ENCODE measurements at places on chromosomes 1 and 21.
A peak's percentile ranks its signal among the peaks of the same experiment; 100 is the strongest.

- DNase-seq, result no peak
These were observed 640 bp upstream of the CYP2J2 start for GRCh38 chr1:59927213-59927612.

DNA sequence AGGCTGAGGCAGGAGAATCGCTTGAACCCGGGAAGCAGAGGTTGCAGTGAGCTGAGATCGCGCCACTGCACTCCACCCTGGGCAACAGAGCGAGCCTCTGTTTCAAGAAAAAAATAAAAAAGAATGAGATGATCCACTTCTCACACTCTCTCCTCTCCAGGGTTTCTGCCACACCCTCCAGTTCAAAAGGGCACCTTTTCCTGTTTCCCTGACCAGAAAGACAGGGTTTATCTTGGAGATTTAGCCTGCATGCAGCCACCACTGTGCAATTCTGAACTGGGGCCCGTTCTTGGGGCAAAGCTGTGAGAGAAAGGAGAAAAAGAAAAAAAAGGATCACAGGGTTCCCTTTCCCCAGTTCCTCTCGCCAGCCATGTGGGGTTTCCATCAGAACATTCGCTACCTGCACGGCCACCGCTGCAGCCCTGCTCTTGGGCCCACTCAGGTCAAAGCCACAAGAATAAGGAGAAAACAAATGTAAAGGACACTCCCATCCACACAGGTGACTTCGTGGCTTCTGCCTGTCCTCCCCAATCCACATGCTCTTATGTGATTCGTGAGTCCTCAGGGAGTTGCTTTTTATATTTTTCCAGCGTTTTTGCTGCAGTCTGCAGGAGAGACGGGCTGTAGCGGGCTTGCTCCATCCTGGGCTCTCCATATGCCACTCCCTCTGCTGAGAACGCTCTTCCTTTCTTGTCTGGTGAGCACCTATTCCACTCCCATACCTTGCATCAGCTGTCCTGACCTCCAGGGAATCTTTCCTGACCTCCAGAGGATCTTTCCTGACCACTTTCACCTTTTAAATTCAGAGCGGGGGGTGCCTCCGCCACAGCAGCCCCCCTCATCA, 26.4 kb downstream of the GNG4 start:
- DNase-seq, result no peak

GRCh38 chr1:3956527-3957170, 56.6 kb upstream of the C1orf174 start:
- DNase-seq, result no peak

DNA sequence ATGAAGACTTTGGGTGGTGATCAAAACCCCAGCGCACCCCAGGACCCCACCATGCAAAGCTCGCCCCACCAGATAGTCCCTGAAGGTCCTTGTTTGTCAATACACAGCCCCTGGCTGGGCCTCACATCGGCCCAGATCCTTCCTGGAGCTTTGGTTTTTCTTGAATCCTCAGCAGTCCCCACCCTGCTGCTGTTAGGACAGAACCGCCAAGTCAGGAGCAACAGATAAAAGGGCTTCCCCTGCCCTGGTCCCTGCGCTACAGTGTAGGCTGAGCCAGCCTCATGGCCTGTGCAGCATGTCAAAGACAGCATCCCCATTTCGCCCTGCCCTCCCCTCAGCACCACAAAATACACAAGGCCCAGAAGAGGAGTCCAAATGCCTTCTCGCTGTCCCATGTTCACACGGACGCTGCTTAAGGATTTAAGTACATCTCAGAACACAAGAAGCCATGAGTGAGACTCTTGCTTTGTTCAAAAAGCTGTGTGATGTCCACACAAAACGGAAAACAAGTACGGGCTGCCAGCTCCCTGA, 65.7 kb downstream of the PSMG1 start:
- DNase-seq, result no peak

DNA sequence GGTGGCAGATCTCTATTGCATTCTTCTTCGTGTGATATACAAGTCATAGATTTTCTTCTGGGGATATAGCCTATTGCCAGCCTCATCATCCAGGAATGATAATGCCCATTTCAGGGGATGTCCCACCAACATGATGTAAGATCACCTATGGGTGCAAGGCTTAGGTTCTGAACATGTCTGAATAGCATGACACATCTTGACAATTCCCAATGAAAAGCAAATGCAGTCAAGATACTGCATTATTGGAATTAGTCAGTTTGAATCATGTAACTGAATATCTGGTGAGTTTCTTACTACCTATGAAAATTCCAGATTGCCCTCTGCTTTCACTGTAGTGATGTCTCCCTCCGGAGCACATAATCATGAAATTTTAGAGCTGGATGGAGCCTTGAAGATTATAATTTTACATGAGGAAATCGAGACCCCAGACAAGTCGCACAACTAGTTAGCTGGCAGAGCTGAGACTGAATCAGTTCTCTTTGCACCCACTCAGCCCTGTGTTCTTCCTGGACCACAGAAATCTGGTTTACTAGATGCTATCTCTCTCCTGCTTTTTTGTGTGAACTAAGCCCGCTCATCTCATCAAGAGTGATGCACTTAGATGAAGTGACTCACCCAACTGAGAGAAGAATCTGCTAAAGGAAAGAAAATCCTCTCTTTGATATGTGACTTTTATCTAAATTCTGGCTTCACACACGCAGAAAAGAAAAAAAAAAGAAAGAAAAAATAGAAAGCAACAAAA, 65.0 kb downstream of the WDR64 start:
- DNase-seq, result no peak

DNA sequence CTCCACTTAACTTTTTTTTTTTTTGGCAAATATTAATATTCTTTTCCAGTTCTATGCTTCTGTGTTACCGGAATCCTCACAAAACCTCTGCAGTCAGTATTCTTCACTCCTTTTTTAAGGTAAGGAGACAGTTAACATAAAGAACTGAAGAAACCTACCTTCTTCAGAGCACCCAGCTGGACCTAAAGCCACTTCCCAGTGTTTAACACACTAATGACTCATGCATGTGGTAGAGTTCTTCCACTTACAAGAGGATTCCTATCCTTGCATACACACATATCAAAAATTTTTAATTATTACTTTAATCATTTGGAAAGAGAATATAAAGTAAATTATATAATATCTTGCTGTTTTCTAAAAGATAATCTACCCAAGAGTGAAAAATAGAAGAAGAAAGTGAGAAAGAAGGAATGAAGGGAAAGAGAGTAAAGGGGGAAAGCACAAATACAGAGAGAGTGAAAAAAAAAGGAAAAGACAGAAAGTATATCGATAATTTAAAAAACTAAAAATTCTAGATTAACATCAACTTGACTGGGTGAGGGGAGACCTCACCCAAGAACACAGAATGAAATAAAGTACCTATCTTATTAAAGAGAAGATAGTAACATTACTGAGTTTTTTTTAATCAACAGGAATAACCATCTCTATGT, 54.9 kb downstream of the ENAH start:
- no peak for DNase-seq

DNA sequence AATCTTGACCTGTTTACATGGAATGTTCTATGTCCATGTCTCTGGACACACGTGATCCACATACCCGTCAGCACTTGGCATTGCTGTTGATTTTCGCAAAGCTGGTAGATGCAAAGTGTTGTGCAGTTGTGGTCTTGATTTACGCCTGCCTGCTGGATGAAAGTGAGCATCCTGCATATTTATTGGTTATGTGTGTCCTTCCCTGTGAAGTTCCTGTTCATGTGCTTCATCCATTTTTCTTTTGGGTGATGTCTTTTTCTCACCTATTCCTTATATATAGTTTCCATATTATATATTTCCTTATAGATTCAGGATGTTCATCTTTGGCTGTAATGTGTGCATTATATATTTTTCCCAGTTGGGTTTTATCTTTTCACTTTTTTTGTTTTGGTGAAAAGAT, 6.5 kb downstream of the AGPAT3 start:
- no peak for DNase-seq

DNA sequence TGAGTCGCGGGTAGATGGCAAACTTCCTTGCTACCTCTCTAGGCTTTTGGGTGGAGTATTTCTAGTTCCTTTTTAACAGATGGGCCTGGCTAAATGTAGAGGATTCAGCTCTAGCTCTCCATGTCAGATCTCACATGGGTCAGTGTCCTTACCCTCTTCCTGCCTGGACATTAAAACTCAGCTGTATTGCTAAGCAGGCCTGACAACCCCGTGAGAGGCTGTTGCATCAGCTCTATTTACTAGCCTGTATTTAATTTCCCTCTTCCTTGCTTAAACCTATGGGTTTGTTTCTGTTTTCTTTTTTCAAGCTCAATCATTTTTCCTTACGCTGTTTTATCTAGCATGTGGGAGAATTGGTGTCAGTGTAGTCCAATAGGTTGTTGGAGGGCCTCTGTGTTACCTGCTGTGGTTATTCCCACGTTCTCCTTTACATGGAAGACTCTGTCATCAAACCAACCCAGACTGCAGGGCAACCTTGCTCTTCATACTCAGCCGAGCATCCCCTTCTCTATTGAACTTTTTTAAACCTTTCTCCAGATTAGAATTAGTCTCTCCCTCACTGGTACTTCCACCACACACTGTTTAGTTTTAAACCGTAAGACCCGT, 79.5 kb upstream of the BACH1 start:
- DNase-seq, result no peak

DNA sequence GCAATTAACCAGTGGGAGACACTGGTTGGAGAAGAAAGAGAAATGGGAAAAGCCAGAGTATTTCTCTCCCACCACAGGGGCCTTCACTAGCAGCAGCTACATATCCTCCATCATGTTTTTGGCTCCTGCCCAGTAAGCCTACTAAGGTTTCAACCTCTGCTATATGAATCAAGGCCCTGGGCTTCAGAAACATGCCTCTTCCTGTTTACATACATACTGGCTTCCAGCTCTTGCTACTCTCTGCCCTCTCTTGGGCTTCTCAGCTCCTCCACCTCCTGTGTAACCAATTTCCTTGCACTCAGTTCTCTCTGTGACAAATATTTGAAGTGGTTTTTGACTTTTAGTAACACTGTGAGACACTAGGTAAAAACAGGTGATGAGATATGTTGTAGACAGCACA, 80.8 kb downstream of the LRRC7 start:
- DNase-seq, result no peak

GRCh38 chr1:91402023-91402422, 2.6 kb downstream of the HFM1 start:
- peak; percentile 39 for DNase-seq

- DNase-seq, result no peak
These were observed 113.9 kb upstream of the USP24 start for GRCh38 chr1:55329091-55329490.

- DNase-seq, result no peak
These were observed at the start of gene SLC26A9 for GRCh38 chr1:205943245-205943644. TSS of gene SLC26A9 (minus strand) at chr1:205943456. CDS start at chr1:205935820, 7,636 bp downstream.

- DNase-seq, result no peak
These were observed 123.2 kb upstream of the FGGY start for GRCh38 chr1:59173721-59174120.

DNA sequence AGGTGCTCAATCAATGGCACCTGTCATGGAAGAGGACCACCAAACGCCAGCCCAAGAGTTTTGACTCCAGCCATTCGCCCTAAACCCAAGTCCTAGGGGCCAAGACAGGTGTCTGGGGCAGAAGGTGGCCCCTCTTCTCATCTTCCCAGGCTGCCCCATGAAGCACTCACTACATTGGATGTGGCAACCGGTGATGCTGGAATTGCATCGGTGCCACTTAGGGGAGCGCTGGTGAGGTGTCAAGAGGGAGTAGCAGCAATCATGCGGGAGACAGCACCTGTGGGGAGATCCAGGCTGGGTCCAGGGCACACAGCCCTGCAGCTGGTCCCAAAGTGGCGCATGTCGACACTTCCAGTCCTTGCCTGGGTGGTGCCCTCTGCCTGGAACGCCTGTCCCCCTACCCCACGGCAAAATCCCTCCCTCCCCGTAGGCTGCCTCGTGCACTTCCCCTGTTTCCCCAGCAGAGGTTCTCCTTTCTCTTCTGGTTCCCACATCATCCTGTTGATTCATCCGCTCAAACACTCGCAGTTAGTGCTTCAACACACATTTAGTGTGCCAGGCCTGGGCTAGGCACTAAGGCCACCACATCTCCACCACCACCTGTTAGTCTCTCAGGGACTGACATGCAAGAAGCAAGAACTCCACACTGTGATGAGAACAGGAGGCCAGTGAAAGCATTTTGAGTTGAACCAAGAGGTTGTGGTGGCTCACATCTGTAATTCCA, 18.5 kb downstream of the PLA2G2D start:
- DNase-seq, result peak; percentile 62

DNA sequence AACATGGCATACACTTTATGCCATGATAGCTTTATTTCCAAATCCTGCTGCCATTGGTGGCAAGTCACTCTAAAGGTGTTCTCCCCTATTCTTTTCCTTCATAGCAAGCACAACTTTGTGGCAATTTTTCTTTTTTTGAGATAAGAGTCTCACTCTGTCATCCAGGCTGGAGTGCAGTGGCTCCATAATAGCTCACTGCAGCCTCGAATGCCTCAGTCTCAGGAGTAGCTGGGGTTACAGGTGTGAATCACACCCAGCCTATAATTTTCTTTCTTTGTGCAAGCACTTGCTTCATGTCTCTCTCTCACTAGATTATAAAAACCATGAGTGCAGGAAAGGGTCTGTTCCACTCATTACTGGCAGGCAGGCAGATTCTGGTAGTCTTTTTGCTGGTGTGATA, 5.4 kb upstream of the KDM4A start:
- no peak for DNase-seq

DNA sequence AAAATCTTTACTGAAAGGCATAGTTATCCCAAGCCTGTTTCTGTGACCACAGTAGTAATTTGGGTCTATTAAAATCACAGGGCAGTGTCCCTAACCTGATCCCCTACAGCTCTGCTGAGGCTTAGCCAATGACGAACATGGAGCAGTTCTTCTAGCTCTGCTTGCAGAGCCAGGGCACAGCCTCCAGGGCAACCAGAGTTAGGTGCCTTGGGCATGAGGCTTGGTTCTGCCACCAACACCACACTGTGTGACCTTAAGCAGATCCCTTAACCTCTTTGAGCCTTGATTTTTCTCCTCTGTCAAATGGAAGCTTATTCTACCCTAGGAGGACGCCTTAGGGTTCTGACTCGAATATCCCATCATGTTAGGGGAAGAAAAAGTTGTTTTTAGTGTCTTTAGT, 86.7 kb upstream of the TLR5 start:
- no peak for DNase-seq

DNA sequence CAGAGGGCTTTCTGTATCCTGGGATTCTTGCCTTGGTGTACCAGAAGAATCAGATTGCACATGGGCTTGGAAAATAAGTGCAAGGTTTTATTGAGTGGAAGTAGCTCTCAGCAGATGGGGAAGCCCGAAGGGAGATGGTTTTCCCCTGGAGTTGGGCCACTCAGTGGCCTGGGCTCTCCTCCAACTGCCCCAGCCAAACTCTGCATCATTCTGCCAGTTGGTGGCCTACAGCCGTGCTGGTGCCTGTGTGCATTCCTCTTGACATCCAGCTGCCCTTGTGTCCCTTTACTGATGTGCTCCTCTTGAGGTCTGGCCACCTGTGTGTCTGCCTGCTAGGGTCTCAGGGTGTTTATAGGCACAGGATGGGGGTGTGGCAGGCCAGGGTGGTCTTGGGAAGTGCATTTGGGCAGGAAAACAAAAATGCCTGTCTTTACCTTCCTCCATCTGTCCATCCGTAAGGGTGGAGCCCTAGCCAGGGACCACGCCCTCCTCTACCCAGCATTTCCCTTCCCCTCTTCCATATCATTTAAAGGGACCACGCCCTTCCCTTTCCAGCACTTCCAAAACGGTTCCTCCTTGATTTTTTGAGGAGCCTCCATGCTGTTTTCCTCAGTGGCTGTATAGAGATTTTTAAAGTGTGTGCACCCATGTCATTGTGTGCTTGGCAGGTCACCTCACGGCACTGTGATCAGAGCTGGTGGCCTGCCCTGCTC, 18.9 kb downstream of the SNAP47 start:
- DNase-seq, result peak; percentile 69

Measured in Ammon's horn (tissue), 1 donor.